ENCODE measurements at places on chromosomes 5 and 9.

DNA sequence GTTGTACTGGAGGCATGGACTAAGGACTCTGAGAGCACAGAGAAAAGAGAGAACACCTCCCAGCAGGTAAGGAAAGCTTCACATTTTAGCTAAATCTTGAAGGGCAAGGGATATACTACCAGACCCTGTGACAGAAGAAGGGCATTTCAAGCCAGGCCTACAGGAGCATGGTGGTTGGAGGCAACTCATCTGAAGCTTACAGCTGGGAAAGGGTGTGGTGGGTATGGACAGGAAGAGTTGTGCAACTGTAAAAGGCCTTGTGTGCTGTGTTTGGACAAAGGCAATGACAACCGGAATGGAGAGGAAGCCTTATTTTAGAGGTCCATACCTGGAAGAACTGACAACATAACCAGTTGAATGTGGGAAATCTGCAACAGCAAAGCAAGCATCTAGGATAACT, 31.2 kb downstream of the NIPSNAP3B start:
- no peak for DNase-seq

DNA sequence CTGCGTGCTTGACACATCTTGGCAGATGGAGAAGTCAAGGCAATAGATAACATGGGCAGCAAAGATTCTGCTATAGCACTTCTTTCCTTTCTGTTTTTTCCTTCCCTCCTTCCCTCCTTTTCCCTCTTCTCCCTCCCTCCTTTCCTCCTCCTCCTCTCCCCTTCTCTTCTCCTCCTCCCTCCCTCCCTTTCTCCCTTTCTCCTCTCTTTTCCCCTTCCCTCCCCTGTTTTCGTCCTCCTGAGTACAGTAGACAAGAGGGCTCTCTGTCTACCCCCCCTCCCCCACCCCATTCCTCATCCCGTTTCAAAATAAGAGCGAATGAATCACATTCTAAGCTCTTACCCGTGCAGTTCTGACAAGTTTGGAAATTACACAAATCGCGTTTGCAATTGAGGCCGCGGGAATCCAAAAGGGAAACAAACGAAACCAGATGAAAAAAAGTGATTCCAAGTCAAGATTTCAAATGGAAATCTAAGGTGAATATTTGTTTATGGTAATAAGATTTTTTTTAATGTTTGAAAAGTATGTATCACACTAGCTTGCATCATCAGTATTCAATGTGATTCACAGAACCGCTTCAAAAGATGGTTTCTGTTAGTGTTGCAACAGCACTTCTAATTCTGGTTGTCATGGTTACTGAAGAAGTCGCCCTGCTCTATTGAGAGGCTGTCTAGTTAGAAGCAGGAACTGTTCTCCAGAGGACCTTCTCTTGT, 1.3 kb downstream of the NIM1K start:
- peak; percentile 89 for DNase-seq

- no peak for DNase-seq
Measured at GRCh38 chr9:99594056-99594780, 227.5 kb upstream of the NR4A3 start.

DNA sequence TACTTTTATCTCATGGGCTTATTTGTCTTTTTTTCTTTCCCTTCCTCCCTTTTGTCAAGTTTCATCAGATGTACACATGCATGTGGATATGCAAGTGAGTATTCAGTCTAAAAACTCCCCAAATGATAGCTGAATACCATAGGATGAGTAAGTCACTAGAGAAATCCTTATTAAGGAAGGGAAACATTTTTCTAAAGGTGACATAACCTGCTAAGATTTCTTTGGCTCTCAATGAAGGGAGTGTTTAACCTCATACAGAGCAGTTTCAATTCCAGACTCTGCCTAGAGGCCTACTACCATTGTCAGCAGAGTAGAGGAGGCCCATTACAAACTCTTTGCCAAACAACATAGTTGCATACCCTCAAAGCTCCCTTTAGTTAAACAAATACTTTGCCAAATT, 192.4 kb downstream of the ARHGEF28 start:
- peak; percentile 80 for DNase-seq

DNA sequence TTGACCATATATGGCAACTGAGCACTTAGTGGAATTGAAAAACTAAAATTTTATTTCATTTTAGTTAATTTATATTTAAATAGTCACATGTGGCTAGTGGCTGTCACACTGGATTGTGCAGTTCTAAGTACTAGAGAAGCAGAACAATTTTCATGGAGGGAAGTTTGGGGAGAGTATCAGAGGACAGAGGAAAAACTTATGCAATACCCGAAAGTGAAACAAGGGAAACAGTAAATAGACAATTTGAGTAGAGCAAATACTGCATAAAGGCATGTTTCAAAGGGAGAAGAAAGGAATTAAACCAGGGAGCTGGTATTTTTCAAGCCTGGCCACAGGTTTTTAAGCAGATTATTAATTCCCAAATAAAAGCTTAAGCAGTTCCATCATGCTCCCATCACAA, 590.5 kb upstream of the RORB start:
- no peak for DNase-seq

DNA sequence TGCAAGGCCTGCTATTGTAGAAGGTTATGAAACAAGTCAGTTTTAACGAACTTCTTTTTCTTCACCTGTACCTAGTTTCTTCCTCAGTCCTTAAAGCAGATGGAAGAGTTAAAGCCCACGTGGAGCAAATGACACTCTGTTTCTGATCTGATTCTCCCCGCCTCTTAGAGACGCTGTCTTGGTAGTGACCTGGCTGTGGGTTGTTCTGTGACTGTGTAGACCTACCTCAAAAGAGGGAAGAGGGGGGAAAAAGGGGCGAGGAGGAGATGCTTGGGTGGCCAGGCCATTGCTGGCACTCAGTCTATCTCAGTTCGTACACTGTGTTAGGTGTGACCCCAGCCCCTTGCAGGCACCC, 610 bp downstream of the GFRA3 start:
- DNase-seq: no peak

DNA sequence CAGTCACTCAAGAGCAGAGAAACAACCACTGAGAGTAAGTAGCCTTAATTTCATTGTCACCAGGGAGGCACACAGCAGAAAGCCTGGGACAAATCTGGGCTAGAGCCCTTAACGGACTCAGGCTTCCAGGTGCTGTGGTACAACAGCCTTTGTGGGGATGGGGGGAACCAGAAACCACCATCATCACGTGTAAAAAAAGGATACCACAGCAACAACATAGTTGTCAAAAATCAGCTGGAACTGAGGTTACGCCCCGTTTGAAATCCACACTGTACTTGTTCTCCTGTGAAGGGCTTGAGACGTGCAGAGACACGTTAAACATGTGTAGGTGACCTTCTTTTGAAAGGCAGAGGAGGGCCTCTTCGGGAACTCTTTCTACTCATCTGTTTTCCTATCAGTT, 16.6 kb upstream of the PLPP1 start:
- no peak for DNase-seq

- DNase-seq: no peak
Measured at GRCh38 chr9:36691671-36692070, 119.0 kb downstream of the MELK start.
